ENCODE measurements at places on chromosomes 6 and 20.

DNA sequence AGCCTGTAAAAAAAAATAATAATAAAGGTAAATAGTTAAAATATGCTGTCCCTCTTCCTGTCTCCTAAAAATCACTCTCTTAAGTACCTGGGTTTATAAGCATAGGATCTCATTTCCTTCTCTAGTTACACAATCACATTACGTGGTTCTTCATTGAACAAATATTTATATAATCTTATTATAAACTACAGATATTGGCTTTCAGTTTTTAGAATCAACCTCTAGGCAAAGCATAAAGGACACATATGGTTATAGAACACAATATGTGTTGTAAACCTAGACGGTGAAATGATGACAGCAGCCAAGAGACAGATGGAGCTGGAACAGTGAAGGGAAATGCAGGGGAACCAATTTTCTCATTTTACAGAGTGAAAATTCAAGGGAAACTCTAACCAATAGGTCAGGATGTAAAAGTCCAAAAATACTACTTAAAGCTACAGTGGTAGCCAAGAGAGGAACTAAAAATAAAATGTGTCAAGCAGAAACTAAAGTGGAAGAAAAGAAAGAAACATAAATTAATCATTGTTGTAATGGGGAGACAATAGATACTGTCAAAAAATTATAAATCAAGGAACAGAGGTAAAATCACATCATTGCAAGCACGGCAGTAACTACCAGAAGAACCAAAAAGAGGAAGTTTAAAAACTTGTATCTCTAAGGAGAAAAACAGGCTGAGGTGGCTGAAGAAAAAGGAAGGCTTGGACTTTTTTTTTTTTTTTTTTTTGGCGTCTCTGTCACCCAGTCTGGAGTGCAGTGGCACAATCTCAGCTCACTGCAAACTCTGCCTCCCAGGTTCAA lies 82.8 kb upstream of the CDYL start:
- no peak for DNase-seq

- no peak for DNase-seq
Observed at GRCh38 chr6:1182722-1183521, 129.0 kb upstream of the FOXQ1 start.

DNA sequence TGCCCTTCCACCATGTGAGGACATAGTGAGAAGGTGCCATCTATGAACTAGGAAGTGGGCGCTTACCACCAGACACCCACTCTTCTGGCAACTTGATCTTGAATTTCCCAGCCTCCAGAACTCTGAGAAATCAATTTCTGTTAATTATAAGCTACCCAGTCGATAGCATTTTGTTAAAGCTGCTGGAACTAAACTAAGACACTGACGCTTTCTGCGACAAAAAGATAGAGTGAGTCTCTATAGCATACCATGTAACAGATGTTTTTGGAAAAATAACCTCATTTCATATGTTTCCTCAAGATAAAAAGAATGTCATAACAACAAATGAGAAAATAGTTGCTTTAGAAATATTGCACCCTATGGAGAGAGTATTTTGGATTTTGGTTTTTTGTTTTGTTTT lies 15.4 kb upstream of the SMIM13 start:
- DNase-seq = no peak

- DNase-seq = no peak
Observed at GRCh38 chr20:63066506-63067265, 59.9 kb upstream of the BHLHE23 start.

DNA sequence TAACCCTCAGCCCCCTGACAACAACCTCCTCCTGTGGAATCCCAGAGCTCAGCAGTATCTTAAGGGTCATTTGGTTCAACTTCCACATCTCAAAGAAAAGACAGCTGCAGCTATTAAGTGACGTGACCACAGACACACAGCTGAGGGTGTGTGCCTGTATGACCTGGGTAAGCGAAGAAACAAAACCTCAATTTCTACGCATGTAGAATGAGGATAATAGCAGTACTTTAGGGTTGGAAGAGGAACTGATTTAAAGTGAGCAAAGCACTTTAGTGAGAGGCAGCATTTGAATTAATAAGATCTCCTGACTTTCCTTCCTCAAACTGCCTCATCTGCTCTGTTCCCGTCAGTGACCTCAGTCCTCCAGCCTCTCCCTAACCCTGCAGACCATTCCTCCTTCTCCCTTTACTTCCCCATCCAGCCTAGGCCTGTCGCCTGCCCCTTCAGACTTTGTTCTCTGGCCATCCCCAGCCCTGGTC lies 6.8 kb upstream of the ARMC2 start:
- no peak for DNase-seq

- DNase-seq = no peak
Observed at GRCh38 chr20:62773845-62774714, 22.2 kb upstream of the MRGBP start.

GRCh38 chr6:146943664-146944063 lies 260.6 kb upstream of the STXBP5 start:
- DNase-seq = no peak

DNA sequence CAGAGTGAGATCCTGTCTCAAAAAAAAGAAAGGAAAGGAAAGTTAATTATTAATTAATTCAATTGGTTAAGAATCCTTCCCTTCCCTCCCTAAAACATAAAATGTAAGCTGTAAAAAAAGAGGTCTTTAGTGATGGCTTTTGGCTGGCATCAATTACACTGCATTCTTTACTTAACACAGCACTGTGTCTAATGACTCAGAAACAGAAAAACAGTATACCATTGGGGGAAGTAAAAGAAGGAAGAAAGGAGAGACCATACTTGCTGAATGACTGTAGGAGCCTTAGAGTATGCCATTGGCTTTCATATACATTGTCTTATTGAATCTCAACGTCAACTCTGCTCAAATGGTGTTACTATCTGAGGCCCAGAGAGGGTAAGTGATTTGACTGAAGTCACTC lies 18.3 kb upstream of the CITED2 start:
- no peak for DNase-seq

DNA sequence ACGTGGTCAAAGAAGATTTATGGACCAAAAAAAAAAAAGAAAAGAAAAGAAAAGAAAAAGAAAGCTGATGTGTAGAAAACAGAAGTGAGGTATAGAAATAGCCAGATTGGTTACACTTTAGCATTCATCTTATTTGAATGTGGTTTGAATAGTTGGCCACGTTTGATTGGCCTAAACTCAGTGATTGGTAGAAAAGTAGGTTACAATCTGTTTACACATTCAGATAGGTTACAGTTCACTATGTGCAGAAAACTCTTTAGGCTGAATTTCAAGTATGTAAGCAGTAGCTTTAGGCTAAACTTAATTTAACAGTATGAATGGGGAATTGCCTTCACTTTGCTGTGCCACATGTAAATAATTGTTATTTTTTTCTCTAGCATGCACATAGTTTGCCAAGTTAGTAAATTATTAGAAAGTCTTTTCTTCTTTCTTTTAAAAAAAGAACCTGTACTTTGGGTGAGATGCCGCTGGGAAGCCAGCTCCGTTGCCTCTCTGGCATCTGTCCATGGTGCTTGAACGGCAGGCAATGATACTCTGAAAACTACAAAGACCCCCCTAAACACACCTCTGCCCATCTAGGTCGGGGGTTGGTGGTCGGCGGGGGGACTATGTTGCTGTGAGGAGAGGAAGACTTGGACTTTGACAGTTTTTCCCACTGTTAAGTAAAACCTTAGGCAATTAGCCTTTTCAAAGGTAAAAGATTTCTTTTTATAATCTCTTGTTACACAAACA lies 173.0 kb downstream of the AIG1 start:
- DNase-seq = no peak

DNA sequence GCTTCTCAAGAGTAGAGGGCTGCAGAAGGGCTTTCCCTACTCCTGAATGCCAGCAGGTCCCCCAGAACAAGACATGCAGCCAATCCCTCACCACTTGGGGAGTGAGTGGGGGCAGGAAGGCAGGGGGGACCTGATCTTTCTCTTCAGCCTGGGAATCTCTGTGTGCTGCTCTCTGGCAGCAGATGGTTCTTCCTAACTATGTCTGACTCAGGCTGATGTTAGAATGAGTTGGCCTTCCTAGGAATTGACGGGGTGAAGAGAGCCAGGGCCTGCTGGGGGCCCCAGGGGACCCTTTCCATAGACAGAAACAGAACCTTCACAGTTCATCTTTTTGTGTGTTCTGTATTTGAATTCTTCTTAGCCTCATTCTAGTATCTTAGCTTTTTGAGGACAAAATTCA lies 29.0 kb upstream of the TCP11 start:
- DNase-seq = no peak

- no peak for DNase-seq
Observed at GRCh38 chr20:57434390-57434700, 43.1 kb downstream of the RBM38 start.

DNA sequence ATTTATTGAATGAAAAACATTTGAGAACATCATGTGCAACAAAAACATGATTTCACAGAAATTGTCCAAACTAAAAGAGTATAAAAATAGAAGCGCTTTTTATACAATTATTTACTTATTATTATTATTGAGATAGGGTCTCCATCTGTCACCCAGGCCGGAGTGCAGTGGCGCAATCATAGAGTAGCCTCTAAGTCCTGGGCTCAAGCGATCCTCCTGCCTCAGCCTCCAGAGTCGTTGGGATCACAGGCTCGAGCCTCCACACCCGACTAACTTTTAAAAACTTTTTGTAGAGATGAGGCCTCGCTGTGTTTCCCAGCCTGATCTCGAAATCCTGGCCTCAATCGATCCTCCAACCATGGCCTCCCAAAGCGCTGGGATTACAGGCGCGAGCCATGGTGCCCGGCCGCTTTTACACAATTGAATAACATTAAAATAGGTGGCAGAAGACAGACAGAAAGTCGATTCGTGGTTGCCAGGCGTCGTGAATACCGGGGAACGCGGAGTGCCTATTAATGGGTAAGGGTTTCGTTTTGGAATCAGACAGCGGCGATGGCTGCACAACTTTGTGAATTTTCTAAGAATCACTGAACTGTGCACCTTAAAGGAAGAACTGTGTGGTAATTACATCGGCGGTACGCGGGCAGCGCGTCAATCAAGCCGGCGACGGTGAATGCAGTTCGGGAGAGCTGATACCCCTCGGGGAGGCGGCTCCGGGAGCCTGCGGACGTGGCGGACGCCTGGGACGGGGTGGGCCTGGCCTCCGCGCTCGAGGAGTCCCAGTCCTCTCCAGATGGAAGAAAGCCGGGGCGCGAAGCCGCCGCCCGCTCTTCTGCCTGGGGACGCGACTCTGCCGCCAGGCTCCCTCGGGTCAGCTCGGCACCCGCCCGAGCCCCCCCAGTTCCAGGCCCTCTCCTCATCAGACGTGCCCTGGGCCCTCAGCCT lies 807 bp downstream of the TBC1D20 start:
- peak; percentile 36 for DNase-seq

- no peak for DNase-seq
Observed at GRCh38 chr6:53321701-53322100, 27.0 kb downstream of the ELOVL5 start.

DNA sequence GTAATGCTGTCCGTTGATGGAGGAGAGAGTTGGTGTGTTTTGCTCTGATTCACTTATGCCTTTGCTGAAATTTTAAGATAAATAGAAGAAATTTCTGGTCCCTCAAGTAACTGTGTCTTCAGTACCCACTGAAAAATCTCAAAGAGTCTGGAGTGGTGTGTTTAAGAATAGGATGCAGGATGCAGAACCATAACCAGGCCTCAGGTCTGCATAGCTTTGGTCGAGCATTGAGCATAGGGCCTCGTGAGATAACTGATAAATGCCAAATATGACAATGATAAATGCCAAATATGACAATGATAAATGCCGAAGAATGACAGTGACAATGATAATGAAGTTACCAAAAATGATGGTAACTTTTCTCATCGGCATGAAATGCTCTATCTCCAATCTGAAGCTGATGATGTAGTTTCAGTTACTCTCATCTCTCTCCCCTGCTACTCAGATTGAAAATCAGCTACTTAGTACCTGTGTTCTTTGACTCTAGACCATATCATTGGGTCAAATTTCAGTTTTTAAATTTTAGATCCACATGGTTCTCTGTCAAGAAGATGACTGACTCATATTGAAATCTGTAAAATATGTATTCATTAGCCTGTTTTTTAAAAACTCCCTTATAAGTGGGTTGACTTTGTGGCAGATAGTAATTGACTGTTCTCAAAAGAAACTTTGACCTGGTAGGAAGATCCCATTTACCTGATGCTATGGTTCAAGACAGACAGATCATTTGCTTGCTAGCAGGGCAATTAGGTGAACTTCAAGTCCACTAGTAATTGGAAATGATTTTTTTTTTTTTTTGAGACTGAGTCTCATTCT lies 96.6 kb downstream of the SLC16A10 start:
- no peak for DNase-seq
